Activated naive CD8-positive, alpha-beta T cell treated with anti-CD3 and anti-CD28 coated beads for 36 hours (primary cell): ENCODE measurements at places on chromosomes 13 and 19.

- no peak for DNase-seq
Measured at GRCh38 chr13:27489456-27489855, 39.1 kb upstream of the MTIF3 start.

DNA sequence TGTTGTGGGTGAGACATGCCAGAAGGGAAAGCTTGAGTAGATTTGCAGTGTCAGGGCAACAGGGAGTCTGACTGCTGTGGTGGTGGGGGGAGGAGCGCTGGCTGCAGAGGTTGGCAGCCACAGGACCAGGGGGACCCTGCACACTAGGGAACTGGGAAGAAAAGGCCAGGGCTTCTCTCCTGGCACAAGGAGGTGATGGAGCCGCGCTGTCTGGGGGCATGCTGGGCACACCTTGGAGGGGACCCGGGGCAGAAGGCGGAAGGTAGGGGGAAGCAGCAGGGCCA is 13.9 kb upstream of the EPHX3 start:
- DNase-seq = no peak

DNA sequence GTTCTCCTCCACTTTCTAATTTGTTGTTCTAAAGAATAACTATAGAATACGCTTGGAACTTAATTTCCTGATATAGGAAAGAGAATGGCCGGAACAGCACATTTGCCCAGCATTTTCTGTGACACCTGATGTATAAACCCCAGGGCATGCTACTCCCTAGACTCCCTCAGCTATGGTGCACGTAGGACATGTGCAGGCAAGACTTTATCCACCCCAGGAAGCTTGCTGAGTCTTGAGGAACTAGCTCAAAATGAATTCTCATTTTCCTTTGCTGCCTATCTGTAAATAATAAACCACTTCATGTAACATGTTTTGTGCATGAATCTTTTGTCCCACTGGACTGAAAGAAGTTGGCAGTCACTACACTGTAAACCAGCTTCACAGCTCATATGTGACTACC is 535.8 kb upstream of the SLITRK1 start:
- DNase-seq = no peak

DNA sequence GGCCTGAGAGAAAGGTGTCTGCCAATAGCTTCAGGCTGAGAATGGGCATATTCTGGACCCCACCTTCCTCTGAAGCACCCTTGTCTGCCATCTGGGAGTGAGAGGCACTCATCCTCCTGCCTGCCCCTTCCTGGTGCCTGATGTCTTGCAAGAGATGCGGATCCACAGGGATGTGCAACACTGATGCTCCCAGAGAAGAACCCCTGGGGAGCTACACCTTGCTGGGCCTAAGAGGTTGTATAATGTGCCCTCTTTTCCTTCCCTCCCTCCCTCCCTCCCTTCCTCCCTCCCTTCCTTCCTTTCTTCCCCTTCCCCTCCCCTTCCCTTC is 34.6 kb downstream of the ADPRHL1 start:
- no peak for DNase-seq

DNA sequence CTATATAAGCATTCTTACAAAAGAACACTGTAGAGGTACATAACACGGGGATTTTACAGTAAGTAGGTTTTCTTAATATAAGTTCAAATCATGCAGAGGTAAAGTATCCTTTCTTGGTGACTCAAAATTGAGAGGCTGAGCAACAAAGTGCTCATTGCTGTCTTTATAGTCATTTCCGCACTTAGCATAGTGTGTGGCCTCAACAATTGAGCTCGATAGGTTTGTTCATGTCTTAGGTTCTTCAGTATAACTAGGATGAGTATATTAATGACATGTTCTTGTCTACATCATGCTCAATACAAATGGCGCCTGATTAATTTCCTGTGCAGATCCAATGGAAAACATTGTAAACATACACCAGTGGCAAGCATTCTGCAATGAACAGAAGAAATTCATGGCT is 1.4 kb downstream of the WDFY2 start:
- no peak for DNase-seq

DNA sequence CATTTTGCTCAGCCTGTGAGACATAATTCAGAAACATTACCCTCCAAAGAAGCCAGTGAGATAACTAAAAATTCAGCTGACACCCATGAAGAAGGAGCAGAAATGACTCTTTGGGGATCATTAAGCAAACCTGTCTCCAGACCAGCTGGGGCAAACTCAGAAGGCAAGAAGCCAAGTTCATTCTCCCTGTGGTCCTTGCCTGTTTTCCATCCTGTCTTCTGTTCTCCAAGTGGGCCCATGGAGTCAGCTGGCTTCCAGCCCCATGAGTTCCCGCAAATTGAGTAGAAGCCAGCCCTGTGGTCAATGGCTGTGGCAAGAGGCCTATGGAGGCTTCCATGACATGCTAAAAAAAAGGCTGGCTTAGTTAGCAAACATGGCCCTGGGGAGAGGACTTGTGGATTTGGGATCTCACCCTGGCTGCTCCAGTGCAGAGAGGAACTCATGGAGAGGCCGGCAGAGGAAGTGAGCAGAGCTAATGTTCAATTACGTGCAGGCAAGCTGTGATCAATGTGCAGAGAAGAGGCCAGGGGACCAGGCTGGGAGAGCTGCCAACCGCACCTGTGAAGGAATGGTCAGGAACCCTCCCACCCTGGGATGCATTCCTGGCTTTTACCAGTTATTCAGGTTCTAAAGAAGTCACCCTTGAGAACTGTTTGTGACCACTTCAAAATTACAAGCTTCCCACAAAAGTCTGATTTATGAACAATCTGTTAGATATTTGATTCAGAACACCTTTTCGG is 229.1 kb downstream of the TSHZ3 start:
- no peak for DNase-seq

- no peak for DNase-seq
Measured at GRCh38 chr19:4575267-4576015, 16.0 kb upstream of the SEMA6B start.

DNA sequence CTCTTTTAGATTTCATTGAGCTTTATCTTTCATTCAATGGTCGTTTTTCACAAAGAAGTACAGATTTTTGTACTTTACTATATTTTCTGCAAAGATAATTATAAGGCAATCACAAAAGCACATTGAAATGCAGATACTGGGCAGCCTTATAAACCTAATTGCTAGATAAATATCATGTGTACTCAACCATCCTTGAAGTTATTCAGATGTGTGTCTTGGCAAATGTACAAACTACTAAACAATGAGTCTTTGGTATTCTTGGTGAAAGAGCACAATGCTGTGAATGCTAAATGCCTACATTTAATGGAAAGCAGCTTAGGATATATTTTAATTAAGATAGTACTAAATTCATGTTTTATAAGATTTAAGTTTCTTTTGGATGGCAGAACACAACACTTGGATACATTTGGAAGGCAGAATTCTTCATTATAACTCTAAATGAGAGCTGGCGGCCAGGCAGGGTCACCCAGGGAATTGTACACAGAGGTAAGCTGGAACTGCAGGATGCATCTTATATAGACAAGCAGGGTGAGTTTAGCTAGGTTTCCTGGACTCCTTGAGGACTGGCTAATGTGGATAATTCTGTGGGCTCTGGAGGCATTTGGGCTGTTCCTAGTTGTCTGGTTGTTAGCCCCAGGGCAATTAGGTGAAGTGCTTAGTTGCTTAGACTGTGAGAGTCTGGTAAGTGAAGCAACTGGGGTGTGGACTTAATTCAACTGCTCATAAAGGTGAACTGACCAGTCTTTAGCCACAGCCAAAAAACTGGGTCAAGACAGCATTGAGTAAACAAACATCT is 286.6 kb downstream of the PCDH20 start:
- no peak for DNase-seq

DNA sequence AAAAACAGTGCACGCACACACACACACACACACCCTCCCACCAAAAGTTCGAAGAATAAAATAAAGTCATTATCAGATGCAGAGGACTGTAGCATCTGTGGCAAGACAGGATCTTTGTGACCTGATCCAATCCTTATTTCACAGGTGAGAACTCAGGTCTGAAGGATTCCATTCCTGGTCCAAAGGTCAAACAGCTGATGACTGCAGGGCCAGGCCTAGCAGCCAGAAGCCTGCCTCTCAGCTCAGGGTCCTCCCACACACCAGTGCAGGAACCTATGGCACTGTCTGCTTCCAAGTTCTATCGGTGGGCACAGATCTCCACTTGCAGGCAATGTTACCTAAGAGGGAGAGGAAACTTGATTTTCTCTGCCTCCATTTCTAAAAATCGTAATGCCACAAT is 57.5 kb downstream of the SERP2 start:
- DNase-seq = no peak

DNA sequence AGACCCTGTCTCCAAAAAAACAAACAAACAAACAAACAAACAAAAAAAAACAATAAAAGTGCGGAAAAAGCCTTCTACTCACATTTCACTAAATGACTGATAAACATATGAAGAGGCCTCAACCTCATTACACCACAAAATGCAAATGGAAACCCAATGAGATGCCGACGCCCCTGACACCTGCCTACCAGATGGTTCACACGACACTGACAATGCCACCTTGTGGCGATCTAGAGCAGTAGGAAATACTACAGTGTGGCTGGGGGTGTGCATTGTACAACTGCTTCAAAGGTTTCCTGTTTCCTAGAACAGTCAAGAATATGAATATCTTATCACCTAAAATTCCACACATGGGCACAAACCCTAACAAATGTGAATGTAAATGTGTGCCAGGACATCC is 14.0 kb downstream of the SCGB2B2 start:
- peak; percentile 31 for DNase-seq

GRCh38 chr19:6249296-6249695 is 30.5 kb downstream of the MLLT1 start:
- no peak for DNase-seq

GRCh38 chr19:2532252-2533071 is 56.5 kb downstream of the GADD45B start:
- no peak for DNase-seq

- DNase-seq = no peak
Measured at GRCh38 chr13:113033054-113033850, 64.2 kb downstream of the MCF2L start.

GRCh38 chr19:39053276-39054090 is 21.1 kb upstream of the FBXO27 start:
- no peak for DNase-seq

GRCh38 chr13:19961924-19962323 is 3.4 kb downstream of the ZMYM2 start:
- no peak for DNase-seq

- no peak for DNase-seq
Measured at GRCh38 chr13:38255600-38255999, 94.1 kb upstream of the UFM1 start.

GRCh38 chr13:41490371-41491015 is 33.1 kb downstream of the RGCC start:
- no peak for DNase-seq

DNA sequence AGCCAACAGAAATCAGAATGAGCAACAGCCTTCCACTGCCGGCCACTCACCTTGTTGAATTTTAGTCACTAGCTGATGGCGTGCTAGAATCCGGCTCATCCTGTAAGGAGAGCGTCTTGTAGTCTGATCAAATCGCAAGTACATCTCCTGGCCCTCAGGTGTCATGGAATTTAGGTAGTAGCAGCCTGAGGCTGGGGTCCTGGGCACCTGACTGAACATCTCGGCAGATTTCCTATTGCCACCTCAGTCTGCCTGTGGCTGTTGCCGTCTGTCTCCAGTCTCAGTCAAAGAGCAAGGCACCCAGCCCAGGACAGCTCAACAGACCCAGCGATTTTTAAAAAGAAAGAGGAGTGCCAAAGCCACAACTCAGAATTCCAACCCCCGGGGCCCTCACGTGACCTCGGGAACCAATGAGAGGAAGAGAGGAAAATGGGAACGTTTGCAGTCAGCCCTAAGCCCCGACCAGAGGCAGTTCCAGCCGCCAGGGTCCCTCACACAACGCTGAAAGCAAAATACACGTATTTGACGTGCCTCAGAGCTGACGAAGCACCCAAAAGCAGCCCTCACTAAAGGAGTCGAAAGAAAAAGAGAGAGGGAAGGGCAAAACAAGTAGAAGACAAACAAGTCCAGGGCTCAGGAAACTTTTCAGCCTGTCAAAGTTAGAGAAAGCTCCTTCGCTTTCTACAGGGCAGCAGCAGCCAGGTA is at the start of gene STARD13:
TSS of gene STARD13 (minus strand) at position 336 of the 705 bp plus-strand sequence. CDS start at position 219, 117 bp downstream.
- no peak for DNase-seq

- no peak for DNase-seq
Measured at GRCh38 chr19:55244004-55244680, 14.7 kb downstream of the PPP6R1 start.
